Sigmoid colon (tissue), 7 donors: ENCODE measurements at places on chromosomes 4 and X.

DNA sequence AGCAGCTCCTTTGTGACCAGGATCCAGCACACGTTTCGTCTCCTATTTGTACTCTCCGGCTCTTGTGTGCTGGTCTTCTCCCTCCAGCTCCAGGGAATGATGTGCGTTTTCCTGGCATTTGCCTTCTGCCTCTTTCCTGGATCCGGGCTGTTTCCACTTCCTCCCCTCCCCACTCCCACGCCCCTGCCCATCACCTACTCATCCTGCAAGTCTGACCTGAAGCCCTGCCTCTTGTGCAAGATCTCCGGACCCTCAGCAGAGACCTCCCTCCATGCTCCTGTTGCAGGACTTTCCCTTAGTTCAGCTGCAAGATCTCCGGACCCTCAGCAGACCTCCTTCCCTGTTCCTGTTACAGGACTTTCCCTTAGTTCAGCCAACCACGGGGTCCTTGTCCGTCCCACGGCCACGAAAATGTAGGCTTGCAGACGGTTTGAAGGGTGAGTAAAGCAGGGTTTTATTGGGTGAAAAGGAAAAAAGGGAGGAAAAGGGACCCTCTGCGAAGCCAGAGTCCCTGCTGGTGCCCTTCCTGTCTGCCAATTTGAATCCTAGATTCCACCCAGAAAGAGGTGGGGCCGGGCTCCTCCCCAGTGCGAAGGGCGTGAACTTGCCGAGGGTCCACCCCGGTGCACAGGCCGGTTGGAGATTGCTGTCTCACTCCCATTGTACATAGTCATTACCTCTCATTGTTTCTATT, 74.4 kb upstream of the IRF2 start:
- no peaks in the 10 kb centered on the region for H3K4me1 ChIP-seq
- no peak overlapping the region for H3K27ac ChIP-seq
- peaks cover 4% of the 10 kb centered on the region for H3K27me3 ChIP-seq
- H3K36me3 ChIP-seq, result no peaks in the 10 kb centered on the region

DNA sequence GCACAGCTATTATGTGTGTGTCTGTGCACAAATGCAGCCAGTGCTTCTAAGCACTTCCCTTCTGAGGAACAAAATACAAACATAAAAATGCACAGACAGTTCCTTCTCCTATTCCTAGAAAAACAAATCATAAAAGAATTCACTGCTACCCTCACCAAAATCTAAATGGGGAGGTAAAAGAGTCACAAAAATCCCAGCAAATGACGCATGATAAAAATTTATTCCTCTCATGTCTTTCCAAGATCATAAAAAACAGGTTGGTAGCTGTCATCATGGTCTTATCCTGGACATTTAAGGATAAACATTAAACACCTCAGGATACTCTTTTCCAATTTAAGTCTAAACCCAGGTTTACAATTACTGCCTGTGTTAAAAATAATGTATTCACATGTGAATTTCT, 124.9 kb downstream of the ADAMTS3 start:
- H3K4me1 ChIP-seq, result peaks cover 25% of the 10 kb centered on the region
- no peak overlapping the region for H3K27ac ChIP-seq
- no peaks in the 10 kb centered on the region for H3K27me3 ChIP-seq
- no peak overlapping the region for H3K4me3 ChIP-seq

GRCh38 chr4:98540803-98541202, 117.6 kb downstream of the TSPAN5 start:
- H3K27ac ChIP-seq, result no peak overlapping the region
- H3K4me3 ChIP-seq, result no peak overlapping the region
- H3K36me3 ChIP-seq, result no peaks in the 10 kb centered on the region
- no peaks in the 10 kb centered on the region for H3K4me1 ChIP-seq
- no peak for DNase-seq

GRCh38 chrX:120753413-120754251, 122.0 kb downstream of the CT47B1 start:
- no peak overlapping the region for H3K4me3 ChIP-seq
- H3K36me3 ChIP-seq, result no peaks in the 10 kb centered on the region
- H3K27ac ChIP-seq, result no peak overlapping the region
- H3K4me1 ChIP-seq, result no peaks in the 10 kb centered on the region

GRCh38 chr4:184712322-184712721, 21.6 kb downstream of the CENPU start:
- DNase-seq, result no peak
- no peak overlapping the region for H3K4me3 ChIP-seq
- H3K27me3 ChIP-seq, result no peaks in the 10 kb centered on the region
- no peaks in the 10 kb centered on the region for H3K4me1 ChIP-seq
- H3K27ac ChIP-seq, result no peak overlapping the region

DNA sequence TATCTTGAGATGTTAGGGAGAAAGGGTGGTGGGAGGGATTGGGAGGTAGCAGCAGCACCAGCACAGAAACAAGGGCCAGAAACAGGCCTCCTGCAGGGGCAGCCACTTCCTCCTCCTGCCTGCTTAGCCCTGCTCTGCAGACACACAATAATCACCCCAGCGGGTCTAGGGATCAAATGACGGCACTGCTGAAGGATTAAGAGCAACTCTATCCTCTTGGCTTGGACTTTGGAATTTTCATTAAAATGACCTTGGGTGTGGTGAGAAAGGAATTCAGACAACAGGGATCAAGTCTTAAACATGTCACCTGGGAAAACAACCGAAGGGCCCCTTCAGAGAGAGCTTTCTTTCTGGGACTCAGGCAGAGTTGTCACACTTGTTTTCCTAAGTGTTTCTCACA, 353.4 kb downstream of the SPRY1 start:
- H3K27me3 ChIP-seq, result no peaks in the 10 kb centered on the region
- no peaks in the 10 kb centered on the region for H3K4me1 ChIP-seq
